SK-N-DZ (cell line): ENCODE measurements at places on chromosomes 13 and 19.

DNA sequence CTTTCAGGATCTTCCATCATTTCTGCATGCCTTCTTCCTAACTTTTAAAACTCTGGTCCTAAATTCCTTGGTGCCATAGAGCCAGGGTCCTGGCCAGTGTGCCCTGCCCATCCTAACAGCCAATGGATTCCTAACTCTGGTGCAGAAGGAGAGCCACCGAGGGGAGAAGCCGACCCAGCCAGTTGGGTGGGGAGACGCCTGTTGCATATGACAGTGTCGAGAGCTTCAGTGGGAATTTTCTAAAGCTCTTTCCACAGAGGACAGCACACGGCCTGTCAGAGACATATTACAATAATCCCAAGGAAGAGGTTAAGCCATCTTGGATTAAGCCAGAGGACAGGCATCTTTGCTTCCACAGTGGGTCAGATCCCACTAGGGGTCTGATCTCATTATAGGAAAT lies 180.4 kb downstream of the ZNF536 start:
- DNase-seq = no peak

GRCh38 chr13:60431108-60431700 lies 34.2 kb downstream of the TDRD3 start:
- DNase-seq = peak; percentile 68

DNA sequence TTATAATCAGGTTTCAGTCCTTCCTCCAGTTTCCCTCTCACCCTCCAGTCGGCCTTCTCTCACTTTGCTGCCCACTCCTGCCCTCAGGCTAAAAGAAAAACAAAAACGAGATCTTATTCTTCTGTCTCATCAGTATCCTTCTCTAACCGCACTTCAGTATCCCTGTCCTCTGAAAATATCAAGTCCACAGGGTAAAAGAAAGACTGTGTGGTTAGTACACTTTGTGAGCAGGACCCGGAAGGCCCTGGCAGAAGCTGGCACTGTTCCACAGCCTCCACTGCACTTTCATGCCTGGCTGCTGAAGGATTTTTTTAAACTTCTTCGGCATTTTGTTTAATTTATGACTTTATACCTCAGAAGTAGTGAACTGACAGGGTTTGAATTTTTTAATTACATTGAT lies 51.8 kb downstream of the TM9SF2 start:
- DNase-seq = no peak

DNA sequence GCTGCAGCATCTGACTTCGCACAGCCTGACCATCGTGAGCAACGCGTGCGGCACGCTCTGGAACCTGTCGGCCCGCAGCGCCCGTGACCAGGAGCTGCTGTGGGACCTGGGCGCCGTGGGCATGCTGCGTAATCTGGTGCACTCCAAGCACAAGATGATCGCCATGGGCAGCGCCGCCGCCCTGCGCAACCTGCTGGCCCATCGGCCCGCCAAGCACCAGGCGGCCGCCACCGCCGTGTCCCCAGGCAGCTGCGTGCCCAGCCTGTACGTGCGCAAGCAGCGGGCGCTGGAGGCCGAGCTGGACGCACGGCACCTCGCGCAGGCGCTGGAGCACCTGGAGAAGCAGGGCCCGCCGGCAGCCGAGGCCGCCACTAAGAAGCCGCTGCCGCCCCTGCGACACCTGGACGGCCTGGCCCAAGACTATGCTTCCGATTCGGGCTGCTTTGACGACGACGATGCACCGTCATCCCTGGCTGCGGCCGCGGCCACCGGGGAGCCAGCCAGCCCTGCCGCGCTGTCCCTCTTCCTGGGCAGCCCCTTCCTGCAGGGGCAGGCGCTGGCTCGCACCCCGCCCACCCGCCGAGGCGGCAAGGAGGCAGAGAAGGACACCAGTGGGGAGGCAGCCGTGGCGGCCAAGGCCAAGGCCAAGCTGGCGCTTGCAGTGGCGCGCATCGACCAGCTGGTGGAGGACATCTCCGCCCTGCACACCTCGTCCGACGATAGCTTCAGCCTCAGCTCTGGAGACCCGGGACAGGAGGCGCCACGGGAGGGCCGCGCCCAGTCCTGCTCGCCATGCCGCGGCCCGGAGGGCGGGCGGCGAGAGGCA lies 13.6 kb downstream of the C19orf25 start:
- no peak for DNase-seq

GRCh38 chr19:14674764-14675163 lies at the start of gene ADGRE3:
Gene ADGRE3, minus strand, starts transcription at chr19:14674844. Its CDS starts 74 bp downstream, at chr19:14674770.
- DNase-seq = no peak

GRCh38 chr13:113937073-113937472 lies 36.8 kb downstream of the C13orf46 start:
- no peak for DNase-seq

GRCh38 chr19:14116918-14117578 lies 514 bp downstream of the PRKACA start:
- DNase-seq = no peak

- no peak for DNase-seq
These were observed 35.4 kb downstream of the SLC10A2 start for GRCh38 chr13:103030776-103031175.

DNA sequence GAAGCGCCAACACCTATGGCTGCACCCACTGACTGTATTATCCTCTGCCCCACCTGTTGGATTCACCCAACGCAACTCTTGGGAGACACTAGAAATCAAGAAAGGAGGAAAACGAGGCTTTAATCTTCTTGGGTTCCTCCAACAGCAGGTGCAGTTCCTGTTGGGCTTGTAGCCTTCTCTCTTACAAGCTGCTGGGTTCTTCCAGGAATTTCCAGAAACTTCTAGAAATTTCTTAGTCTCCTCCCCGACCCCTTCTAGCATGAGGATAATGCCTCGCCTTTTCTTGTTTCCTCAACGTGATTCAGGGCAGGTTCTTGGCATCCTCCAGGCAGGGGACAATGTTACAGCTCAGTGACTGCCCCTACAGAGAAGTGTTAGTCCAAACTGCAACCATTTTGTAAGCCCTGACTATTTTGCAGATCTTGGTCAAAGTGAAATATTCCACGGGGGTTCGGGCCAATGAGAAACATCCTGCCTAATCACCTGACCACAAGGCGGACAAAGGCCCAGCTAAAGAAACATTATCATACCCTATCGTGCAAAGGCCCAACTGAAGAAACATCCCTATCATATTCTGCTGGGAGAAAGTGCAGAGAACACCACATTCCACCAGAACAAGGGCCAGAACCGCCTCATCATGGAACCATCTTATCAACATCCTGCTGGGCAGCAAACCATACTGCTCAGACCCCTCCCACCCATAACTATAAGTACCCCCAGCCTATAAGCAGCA lies 614 bp upstream of the PNMA8A start:
- no peak for DNase-seq

- no peak for DNase-seq
These were observed 16.8 kb downstream of the ADGRE2 start for GRCh38 chr19:14761607-14762006.

DNA sequence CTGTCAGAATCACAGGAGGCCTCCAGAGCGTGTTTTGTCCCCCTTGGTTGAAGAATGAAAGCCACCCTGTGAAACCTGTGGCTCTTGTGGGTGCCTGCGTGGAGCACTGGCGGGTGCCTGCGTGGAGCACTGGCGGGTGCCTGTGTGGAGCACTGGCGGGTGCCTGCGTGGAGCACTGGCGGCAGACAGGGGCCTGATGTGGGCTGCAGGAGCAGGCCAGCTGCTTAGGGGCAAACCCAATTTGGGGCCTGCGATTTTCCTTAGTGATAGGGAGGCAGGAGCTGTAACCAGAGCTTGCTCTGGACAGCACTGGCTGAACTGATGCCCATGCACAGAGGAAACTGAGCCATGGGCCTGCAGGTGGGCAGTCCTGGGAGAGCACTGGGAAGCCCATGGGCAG lies 24.3 kb downstream of the ARHGEF7 start:
- peak; percentile 59 for DNase-seq

- no peak for DNase-seq
These were observed 4.5 kb downstream of the SF3A2 start for GRCh38 chr19:2240881-2241760.

GRCh38 chr13:92028695-92029094 lies 630.3 kb downstream of the GPC5 start:
- no peak for DNase-seq

- DNase-seq = no peak
These were observed 776.6 kb downstream of the UQCRFS1 start for GRCh38 chr19:28436320-28436719.

DNA sequence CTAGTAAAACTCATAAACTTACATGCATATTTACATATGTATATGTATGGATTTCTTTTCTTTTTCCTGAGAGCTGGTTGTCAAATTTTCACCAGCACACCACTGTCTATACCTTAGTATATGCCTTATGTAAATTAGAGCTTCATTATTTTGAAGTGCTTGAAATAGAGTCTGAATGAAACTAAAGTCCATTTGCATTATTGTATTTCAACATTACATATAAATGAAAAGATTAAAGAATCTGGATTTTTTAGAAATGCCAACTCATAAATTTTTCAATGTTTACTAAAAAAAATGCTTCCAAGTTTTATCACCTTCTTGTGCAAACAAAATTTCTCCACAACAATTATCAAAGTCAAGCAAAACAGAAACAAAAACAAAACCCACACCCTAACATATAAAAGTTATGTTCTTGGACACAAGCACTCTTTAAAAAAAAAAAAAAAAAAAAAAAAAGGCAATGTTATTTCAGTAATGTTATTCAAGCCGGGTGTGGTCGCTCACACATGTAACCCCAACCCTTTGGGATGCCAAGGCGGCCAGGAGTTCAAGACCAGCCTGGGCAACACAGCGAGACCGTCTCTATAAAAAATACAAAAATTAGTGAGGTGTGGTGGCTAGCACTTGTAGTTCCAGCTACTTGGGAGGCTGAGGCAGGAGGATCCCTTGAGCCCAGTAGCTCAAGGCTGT lies 18.3 kb downstream of the MED26 start:
- DNase-seq = no peak
